ENCODE measurements at places on chromosomes 1 and 21. TPM values are rescaled to one million over a fixed set of nuclear protein-coding genes. Genes with fewer than 3 reads are reported as not detected.

GRCh38 chr1:211703812-211704537 is 28.6 kb upstream of the NEK2 start:
- DNase-seq: no peak

DNA sequence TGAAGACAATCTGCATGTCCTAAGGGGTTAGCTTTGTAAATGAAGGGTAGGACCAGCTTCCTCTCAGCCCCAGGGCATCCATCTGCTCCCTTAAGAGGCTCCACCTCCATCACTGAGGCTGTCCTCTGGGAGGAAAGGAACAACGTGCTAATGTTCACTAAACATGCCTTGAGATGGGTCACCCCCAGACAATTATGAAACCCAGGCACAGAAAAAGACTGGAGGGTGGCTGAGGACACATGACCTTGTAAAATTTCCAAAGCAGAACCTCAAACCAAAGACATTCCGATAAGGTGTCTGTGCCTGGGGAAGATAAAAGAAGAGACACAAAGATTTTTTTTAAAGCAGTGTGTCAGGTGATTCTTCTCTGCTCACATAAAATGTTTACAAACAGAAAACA is 37.6 kb upstream of the ZNF124 start:
- DNase-seq: no peak

LAD1 gene
- 0.26 TPM for total RNA-seq

NR5A2 gene
- 21.5 TPM for total RNA-seq

DNA sequence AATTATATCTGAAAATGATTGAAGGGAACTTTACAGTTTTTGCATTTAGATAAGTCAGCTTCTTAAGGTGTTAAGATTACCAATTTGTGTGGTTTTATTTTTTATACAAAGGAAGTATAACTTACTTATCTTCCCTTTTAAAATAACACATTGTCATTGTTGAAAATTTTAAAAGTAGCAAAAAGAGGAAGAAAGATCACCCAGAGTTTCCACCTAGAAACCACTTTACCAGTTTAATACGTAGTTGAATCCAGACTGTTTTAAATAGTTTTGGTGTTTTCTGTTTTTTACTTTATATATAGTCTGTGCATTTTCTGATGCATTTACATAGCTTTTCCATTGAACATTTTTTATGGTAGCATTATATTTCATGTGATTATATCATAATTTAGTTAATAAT is 6.1 kb downstream of the CCDC18 start:
- no peak for DNase-seq

OR10J1 gene
- total RNA-seq: not detected

- no peak for DNase-seq
Observed at GRCh38 chr1:20873311-20873710, 86.2 kb upstream of the HP1BP3 start.

DNA sequence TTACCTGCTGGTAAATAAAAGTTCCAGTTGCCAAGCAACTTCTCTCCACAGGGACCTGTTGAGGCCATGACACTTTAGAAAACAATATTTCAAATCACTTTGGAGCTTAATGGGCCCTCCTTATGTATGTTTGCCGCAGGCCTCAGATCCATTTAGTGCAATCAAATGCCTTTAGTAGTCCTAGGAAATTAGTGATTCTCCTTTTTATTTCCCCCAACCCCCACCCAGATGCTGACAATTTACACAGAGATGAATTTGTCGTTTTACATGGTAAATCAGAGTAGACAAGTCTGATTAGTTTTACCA is 83.6 kb downstream of the CLIC4 start:
- DNase-seq: no peak

DNA sequence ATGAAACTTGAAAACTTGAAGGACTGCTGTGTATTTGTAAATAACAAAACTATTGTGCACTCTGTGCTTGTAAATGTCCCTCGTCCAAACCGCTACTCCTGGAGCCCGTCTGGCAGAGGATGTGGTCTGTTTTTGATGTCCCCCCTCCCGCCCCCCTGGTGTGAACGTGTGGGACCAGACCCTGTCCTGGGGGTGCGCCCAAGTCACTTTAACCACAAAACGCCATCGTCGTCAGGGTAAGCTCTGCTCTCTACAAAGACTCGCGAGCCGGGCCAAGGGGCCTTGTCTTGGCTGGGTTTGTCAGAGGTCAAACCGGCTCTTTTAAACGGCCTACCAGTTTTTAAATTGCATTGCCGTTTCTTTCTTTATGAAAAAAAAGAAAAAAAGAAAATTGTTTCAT is 87.4 kb upstream of the TMEM51 start:
- no peak for DNase-seq

GRCh38 chr1:74530892-74531291 is 18.5 kb upstream of the LRRC53 start:
- DNase-seq: no peak

Data from uterus (tissue), 4 donors.